Cardiac fibroblast (primary cell): ENCODE measurements at places on chromosomes 12 and 14.

DNA sequence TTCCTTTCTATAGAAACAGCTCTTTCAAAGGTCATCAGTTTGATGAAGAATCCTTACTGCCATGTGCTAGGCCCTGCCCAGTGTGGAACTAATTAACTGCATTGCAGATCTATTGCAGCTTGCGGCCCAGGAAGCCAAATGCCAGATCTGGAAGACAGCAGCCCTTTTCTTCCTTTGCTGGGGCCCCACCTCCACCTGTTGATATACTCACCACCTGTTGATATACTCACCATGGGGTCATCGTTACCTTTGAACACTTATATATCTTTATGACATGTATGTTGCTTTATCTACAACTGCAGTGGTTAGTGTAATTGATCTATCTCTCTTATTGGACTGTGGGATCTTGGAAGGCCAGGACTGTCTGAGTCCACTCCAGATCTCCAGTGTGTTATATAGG is 292.5 kb downstream of the ATP23 start:
- DNase-seq = no peak

- no peak for DNase-seq
These were observed 81.8 kb downstream of the NOS1 start for GRCh38 chr12:117279606-117280005.

DNA sequence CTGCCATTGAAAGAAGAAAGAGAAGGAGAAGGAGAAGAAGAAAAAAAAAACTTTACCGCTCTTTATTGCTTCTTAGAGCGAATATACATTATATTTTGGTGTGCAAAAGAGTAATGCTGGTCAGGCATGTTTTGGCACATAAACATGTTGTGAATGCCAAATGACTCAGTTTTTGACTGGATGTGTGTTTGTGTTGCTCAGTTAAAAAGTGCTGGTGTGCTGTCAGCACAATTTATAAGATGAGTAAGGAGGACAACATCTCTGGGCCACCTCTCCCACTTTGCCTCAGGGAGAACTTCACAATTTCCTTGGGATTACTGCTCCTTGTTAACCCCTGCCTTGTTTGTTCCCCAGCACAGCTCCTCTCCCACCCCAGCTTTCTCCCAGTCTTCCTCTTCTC is 584.8 kb downstream of the ETNK1 start:
- DNase-seq = no peak

DNA sequence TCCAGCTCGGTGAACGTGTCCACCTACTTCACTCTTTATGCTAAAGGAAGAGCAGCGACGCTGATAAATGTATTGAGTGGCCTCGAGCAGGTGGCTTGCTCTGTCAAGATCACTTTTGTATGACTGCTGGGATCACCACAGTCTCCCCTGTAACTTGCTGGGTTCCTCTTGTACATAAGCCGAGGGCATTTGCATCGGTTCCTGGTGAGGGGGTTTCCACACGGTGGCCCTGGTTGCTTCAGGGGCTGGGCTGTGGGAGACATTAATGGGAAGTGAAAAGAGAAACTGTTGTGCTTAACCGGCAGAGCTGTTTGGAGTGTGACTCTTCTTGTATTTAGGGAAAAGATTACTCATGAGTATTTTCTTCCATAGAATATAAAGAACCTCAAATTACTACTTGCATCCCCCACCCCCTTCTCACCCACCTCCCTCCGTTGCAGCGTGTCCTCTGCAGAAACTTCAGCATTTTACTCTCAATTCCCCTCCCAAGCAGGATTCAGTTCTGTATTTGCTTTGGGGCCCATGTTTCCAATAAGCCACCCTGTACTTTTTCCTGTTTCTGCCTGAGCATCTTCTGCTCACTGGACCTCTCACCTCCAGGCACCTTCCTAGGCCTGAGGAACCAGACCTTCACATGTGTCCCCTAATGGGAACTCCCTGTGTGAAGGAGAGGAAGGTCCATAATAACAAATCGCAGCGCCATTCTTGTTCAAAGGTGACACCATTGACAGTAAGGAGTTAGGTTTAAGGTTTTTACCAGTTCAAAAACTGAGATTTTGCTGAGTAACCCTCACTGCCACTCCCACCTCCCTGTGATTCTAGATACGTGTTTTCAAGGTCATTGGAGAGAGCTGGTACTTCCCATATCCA is 187.0 kb downstream of the ETV6 start:
- no peak for DNase-seq

GRCh38 chr14:106044949-106045596 is 518.7 kb downstream of the TMEM121 start:
- peak; percentile 15 for DNase-seq

GRCh38 chr12:12723681-12724420 is 6.7 kb downstream of the CDKN1B start:
- DNase-seq = no peak

DNA sequence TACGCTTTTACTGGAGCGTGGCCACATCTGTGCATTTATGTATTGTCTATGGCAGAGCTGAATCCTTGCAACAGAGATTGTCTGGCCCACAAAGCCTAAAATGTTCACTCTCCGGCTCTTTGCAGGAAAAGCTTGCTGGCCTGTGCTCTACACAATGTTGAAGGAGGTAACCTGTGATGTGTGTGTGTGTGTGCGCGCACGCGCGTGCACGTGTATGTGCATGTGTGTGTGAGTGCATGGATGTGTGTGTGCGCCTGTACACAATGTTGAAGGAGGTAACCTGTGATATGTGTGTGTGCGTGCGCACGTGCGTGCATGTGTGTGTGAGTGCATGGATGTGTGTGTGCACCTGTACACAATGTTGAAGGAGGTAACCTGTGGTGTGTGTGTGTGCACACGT is 62.7 kb downstream of the RFLNA start:
- DNase-seq = no peak

GRCh38 chr12:9667403-9668160 is 1.9 kb upstream of the CLEC2D start:
- DNase-seq = no peak

DNA sequence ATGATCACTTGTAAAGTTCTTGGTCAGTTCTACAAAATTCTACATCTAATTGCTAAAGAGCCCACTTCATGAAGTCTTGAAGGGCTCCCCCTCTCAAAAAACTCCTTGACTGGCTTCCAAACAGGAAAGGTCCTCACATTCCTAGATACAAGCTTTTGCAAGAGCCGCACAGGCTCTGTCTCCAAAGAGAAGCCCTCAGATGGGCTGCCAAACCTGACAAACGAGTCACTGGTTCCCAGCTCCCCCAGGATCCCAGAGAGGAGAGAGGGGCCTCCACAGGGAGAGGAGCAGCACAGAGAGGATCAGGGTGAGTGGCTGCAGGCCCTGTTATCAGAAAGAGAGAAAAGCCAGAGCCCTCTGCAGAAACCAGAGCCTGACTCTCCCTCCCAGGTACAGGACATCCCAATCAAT is 5.8 kb downstream of the NID2 start:
- peak; percentile 80 for DNase-seq

- DNase-seq = no peak
These were observed 11.1 kb upstream of the GPX2 start for GRCh38 chr14:64953661-64954060.

DNA sequence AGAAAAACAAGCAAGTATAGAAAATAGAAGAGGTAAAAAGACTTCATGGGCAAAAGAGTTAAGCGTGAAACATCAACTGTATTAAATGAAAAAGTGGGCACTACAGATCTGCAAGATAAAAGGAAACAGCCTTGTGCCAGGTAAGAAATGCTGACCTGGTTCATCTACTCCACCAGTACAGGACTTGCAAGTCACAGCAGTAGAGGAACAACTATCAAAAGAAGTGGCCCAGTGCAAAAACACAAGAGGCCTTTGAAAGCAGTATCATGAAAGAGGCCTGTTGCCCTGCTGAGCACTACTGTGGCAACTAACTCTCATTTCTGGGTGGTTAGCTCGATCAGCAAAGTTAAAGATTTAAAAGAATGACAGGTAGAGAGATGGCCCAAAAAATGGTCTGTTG is 10.5 kb downstream of the DHRS7 start:
- DNase-seq = no peak

DNA sequence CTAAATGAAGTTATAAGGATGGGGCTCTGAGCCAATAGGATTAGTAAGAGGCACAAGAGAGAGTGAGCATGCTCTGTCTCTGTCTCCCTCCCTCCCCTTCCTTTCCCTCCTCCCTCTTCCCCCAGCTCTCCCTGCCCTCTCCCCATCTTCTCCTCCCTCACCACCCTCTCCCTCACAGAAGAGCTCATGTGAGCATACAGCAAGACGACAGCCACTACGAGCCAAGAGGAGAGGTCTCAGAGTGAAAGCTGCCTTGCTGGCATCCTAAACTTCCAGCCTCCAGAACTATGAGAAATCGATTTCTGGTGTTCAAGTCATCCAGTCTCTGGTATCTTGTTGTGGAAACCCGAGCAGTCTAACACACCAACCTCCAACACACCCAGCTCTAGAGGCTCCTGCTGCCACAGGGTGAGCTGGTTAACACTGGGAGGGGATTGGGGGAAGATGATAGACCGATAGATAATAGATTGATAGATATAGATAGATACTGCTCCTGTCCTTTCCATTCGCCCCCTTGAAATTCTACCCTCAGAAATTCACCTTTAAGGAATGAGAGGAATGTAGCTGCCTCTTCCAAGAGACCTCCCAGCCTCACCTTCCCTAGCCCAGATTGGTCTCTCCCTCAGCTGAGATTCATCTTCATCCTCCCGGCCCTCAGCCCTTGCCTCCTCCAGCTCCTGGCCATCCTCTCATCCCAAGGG is 25.8 kb upstream of the ACTN1 start:
- peak; percentile 28 for DNase-seq

- DNase-seq = no peak
These were observed 89.9 kb upstream of the AMN1 start for GRCh38 chr12:31818623-31819268.

- DNase-seq = no peak
These were observed 210.8 kb upstream of the BTG1 start for GRCh38 chr12:92356425-92356824.

DNA sequence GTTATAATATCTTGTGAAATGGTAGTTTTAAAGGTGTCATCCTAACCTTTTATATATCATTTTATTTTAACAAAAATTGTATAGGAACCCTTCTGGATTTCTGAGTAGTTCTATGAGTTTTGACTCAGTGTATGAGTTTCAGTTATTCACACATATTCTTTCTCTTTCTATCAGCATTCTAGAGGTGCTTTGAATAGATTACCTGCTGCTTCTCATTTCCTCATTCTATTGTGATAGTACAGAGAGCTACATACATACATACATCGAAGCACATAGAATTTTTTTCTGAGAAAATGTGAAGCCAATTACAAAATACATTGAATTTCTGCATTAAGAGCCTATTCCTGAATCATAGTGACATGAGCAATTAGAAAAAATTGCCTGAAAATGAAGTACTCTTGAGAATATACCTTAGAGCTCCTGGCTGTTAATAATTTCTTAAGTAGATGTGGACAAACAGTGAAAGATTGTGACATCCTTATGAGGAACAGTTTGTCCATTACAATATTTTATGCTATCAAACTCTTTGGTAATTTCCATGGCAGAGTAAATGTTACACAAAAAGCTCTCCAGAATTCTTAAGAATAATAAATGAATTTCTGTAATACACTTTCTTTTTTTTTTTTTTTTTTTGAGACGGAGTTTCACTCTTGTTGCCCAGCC is 556.6 kb downstream of the TRHDE start:
- DNase-seq = no peak

- no peak for DNase-seq
These were observed 44.4 kb downstream of the PRMT8 start for GRCh38 chr12:3535431-3535841.
